Hypothalamus (tissue), 51 donors: ENCODE measurements at places on chromosomes 13 and 19.

GRCh38 chr13:83618966-83619365 lies 263.3 kb downstream of the SLITRK1 start:
- no peak for DNase-seq

DNA sequence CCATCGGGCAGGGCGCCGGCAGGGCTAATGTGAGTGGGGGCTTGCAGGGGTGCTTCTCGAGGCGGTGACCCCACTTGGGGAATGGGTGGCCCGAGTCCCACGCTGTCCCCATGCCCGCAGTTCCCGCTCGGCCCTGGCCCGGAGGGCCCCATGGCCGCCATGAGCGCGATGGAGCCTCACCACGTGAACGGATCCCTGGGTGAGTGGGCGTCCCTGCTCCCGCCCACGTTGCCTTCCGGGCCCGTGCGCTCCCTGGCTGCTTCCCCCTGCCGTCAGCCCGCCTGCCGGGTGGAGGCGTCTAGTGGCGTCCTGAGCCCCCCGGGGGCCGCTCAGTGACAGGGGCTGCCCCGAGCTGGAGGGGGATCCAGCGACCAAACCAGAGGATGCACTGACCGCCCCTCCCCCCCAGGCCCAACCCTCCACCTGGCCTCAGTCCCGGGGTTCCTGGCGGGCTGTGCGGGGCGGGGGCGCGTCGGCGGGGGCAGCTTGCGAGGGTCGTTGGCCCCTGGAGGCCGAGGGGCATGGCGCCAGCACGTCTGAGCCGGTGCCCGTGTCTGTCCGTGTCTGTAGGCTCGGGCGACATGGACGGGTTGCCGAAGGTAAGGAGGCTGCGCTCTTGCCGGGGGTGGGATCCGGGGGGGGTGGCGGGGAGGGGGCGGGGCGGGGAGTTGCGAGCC lies 4.8 kb downstream of the ISYNA1 start:
- no peak for DNase-seq

DNA sequence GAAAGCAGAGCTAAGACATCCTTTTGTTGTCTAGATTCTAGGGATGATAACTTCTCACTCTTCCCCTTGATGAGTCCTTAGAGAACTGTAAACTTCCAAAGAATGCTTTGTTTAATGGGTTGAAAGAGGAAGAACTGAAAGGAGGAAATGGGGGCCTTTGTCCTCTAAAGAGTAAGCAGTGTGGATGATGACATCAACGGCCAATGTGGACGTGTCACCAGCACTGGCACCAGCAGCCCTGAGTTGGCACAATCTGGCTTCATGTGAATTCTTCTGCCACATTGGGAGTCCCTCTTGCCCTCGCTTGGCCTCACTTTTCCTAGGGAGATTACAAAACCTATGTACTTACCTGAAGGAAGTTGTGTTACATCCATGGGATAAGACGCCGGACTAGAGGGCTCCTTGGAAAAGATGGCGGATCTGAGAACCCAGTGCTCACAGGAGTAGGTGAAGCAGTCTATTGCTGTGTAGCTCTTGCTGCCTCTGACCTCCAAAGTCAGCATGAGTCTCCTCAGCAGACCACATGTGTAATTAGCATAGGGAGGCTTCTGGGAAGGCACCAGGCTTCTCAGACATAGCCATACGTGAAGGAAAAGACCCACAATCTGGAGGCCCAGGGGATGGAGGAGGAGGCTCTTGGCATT lies 62.8 kb downstream of the RGCC start:
- DNase-seq, result no peak

GRCh38 chr19:15595069-15595468 lies 19.9 kb upstream of the CYP4F8 start:
- DNase-seq, result no peak

- DNase-seq, result no peak
These were observed 16.1 kb upstream of the TPP2 start for GRCh38 chr13:102580552-102581169.

- DNase-seq, result no peak
These were observed 7.3 kb downstream of the SIGLEC9 start for GRCh38 chr19:51131780-51132680.

DNA sequence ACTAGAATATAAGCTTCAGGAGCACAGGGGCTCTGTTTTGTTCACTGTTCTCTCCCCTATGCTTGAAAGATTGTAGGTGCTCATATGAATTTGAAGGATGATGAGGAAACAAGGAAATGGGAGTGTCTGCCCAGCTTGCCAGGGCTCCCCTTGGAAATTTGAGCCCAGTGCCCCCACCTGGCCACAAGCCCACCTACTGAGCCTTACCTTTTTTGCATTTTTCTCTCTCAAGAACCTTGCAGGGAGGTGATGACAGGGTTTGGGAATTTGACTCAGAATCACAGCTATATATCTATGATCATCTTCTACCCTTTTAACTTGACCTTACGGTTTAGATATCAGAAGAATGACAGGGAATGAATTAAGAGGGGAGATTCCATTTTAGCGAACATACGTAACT lies 33.8 kb downstream of the SERP2 start:
- DNase-seq, result no peak

- no peak for DNase-seq
These were observed 11.5 kb upstream of the GAS6 start for GRCh38 chr13:113875429-113875815.

DNA sequence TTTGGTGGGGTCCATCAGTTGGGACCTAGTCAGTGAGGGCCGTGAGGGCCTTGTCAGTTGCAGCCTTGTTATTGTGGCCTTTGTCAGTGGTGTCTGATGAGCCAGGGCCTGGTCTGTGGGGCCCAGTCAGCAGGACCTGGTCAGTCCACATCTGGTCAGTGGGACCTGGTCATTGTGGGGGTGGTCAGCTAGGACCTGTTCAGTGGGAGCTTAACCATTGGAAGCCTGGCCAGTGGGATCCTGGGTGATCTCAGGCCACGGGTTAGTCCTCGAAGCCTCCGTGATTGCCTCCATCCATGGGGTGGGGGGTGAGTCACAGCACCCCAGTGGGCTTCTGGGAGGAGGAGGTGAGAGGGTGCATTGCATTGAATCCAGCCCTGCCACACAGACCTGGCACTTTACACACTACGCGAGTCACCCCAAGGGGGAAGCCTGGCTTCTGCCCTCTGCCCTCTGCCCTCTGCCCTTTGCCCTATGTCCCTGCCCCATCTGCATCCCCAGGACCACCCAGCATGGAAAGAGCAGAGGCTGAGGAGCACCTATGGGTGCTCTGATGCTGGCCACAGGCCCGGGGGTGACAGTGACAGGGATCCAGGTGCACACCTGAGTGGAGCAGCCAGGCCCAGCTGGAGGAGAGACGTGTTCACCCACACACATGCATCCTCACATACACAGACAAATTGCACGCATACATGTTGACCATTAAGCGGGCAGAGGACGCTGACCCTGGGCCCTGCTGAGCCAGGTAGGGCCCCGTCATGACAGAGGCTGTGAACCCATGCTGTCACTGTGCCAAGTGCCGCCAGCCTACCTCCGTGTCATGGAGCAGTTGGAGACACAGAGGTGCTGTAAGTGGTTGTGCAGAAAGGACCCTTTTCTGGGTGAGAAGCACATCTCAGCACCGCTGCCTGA lies 59.8 kb upstream of the TPM4 start:
- no peak for DNase-seq

DNA sequence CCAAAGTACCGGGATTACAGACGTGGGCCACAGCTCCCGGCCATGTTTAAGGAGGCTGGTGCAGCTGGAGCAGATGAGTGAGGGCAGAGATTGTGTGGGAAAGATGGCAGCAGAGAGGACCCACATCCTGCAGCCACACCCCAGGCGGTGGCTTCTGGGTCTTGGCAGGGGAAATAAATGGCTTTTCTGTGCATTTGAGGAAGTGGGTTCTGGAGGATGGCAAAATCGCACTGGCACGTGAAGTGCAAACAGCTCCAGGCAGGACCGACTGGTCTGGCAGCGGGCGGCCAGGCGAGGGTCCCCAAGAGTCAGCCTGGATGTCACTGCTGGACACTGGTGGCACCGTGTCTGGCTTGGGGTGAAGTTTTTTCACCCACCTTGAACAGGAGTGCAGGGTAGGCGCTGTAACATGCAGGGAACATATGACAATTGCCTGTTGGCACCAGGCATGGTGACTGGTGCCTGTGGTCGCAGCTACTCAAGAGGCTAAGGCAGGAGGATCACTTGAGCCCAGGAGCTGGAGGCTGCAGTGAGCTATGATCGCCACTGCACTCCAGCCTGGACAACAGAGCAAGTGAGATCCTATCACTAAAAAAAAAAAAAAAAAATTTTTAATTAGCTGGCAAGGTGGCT lies 8.4 kb downstream of the B3GNT3 start:
- DNase-seq, result no peak

DNA sequence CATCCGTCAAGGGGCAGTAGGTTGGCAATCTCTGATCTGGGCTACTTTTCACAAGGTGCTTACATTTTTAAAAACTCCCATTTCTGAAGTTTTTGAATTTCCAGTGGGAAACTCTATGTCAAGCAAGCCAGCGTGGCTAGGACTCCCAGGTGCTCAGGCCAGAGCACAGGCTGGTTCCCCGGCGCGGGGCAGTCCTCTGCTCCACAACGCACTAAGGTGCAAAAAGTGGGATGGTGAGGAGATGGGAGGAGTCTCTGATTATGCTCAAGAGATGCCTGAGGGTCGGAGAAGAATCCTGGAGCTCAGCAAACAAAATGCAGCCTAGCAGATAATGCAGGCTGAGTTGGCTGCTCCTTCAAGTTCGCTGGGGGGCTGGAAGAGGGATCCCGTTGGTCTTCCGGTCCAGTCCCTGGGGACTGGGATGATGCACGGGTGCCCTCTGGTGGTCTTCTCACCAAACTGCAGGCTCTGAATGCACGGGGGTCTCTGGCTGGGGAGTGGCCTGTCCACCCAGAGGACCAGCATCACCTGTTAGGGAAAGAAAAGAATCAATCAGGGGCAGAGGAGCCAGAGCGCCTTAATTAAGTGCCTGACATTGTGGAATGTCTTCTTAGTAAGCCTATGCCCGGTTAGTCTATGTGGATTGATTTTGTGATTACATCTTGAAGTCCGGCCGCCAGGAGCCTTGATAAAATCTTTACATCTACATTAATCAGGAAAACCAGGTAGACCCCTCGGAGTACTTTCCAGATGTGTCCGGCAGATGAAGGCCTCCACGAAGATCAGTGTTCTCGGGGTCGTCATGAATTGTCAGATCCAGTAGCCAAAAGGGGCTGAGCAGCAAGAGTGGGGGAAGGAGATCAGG lies 244.4 kb upstream of the MAB21L1 start:
- peak; percentile 28 for DNase-seq

- DNase-seq, result no peak
These were observed 46.1 kb upstream of the GPC6 start for GRCh38 chr13:93180356-93180969.

DNA sequence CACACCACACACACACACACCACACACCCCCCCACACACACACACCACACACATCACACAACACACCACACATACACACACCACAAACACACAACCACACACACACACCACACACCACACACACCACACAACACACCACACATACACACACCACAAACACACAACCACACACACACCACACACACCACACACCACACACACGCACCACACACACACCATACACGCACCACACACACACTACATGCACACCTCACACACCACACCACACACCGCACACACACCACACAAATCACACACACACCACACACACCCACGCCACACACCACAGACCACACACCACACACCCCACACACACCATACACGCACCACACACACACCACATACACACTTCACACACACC lies 83.5 kb downstream of the ZNF557 start:
- DNase-seq, result no peak

GRCh38 chr19:3618144-3618810 lies 8.3 kb downstream of the CACTIN start:
- DNase-seq, result no peak

DNA sequence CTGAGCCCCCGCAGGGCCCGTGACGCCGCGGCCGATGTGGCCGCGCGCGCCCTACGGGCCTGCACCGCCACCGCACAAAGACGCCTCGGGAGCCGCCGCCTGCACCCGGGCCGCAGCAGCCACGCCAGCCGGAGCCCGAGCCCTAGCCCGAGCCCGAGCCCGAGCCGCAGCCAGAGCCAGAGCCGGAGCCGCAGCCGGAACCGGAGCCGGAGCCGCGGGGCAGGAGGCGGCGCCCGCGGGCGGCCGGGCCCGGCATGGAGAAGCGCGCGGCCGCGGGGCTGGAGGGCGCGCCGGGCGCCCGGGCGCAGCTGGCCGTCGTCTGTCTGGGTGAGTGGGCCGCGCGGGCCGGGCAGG lies 379 bp downstream of the LRP3 start:
- no peak for DNase-seq

GRCh38 chr13:112165712-112166111 lies 98.8 kb downstream of the SOX1 start:
- DNase-seq, result no peak

GRCh38 chr19:36456831-36457230 lies 32.5 kb downstream of the ZNF566 start:
- DNase-seq, result no peak

DNA sequence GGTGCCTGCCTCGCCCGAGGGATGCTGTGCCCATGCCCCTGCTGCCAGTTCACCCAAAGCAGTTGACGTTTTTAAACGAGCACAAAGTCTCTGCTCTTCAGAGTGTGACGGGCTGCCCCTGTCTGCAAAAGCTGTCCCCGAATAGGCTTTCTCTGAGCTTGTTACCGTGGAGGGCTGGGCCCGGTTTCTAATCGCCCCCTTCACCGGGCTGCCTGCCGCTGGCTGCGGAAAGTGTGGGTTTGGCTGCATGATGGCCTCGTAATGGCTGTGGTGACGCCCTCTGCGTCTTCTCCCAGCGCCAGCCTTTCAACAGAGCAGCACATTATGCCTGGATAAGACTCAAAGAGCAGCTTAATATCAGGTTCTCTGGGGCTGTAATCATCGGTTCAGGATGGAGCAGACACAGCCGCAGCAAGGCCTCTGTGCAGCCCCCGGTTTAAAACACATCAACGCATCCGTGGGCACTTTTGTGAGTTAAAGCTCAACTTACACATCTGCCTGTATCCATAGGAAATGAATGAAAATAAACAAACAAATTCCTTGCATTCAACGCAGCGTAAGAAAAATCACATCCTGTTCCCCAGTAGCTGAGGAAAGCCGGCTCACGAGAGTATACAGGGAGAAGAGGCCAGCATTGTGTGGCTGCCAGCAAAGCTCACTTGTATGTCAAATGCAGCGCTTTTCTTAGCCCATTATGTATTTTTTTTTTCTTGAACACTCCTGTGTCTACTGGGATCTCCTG lies 166.4 kb upstream of the SOX1 start:
- no peak for DNase-seq

GRCh38 chr13:108127406-108127805 lies 87.9 kb downstream of the LIG4 start:
- no peak for DNase-seq

DNA sequence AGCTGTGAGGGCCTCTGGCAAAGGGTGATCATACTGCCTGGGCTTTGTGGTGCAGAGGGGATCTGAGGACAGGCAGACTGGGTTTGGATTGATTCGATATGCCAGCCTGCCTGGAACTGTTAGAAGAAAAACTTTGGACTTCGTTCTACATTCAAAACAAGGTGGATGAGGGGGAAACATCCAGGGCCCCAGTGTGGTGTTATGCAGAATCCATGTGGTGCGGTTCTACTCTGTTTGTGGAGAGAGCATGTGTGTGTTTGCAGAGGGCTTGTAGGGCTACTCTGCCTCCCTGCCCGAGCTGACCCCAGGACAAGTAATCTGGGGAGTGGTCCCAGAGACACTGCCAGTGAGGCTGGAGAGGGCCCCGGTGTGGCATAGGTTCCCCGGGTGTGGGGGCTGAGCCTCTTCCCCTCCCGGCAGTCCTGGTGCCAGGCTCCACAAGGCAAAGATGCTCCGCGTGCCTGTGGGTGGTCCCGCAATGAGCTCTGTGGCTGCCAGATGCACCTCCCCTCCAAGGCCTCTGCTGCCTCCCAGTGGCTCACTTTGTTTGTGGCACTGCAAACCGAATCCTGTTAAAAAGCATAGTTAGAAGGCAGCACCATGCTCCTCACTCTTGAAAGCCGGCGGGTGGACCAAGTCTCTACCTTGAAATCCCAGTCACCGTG lies 22.3 kb upstream of the TFDP1 start:
- DNase-seq, result peak; percentile 53
